NCI-H1930 (cell line): ENCODE measurements at places on chromosomes 3 and 15.

DNA sequence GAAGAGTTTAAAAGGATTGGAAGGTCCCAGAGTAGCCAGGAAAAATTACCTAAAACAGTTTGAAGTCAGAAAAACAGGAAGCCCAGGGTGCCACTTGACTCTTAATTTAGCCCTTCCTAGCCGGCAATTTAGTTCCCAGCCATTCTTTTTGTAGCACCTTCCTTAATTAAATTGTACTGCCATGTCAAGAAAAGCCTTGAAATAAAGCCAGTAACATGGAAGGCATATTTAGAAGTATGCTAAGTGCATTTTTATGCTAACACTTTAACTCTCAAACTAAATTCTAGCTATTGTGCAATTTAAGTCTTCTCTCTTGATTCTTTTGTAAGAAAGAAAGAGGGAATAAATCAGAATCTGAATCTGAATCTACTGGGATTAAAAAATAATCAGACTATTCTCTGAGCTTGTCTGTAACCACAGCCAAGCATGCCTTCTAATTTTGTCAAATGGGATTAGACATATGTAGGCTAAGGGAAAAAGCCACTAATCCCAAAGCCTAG lies 43.2 kb downstream of the MAP3K13 start:
- no peak for DNase-seq

DNA sequence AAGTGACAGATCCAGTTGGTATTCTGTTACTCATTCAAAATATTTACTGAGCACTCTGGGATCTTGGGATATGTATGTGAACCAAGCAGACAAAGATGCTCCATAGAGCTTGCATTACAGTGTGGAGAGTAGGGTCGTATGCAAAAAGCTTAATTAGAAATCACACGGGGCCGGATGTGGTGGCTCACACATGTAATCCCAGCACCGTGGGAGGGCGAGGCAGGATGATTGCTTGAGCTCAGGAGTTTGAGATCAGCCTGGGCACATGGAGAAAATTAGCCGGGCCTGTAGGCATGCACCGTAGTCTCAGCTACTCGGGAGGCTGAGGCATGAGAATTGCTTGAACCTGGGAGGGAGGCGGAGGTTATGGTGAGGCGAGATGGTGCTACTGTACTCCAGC lies 68.7 kb upstream of the MB21D2 start:
- DNase-seq: no peak

DNA sequence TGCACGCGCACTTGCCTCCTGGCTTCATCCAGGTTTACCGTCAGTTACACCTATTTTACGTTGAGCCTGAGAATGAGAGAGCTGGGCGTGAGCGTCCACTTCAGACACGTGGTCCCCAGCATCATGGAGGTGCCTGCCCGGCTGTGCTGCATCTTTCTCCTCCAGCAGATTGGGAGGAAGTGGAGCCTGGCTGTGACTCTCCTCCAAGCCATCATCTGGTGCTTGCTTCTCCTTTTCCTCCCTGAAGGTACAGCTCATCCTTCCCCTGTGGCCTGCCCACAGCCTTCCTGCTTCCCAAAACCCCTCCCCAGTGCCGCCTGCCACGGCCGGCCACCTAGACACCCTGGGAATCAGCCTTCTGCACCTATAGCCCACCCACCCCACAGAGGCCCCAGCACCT lies 31.6 kb downstream of the SLC22A14 start:
- DNase-seq: no peak

- DNase-seq: no peak
Observed at GRCh38 chr15:38768970-38769369, 204.4 kb upstream of the RASGRP1 start.

DNA sequence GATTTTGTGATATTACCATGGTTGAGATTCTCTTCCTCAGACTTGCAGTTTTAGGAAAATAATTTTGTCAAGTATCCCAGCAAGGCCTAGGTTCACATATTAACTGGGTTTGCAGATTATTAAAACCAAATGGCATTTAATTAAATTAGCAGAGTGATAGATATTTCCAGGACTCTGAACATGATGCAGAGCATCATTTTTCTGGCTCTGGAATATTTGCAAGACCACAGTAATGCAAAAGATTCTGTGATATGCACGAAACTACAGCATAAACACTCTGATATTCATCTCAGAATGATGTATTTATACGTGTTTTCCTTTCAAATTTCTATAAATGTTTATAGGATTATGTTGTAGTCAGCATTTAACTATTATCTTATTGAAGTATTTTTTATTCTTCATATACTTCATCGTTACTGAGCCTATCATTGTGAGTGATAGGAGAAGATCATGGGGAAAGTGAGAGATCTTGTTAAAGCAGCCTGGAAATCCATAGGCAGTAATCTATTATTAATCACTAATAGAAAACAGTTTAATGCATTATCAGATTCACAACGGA lies 1245.6 kb downstream of the OTOL1 start:
- no peak for DNase-seq

DNA sequence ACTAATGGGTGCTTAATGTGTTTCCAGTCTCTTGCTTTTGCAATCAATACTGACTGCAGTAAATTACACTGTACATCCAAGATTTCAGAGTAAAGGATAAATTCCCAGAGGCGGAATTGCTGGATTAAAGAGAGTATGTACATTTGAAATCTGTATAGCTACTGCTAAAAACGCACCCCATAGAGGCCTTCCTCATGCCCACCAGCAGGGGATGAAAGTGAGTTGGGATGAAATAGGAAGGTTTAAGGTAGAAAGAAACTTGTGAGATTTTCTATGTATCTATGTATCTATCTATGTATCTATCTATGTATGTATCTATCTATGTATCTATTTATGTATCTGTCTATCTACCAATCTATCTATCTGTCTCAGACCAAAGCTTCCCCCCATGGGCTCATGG lies 28.4 kb downstream of the TMEM44 start:
- DNase-seq: no peak

DNA sequence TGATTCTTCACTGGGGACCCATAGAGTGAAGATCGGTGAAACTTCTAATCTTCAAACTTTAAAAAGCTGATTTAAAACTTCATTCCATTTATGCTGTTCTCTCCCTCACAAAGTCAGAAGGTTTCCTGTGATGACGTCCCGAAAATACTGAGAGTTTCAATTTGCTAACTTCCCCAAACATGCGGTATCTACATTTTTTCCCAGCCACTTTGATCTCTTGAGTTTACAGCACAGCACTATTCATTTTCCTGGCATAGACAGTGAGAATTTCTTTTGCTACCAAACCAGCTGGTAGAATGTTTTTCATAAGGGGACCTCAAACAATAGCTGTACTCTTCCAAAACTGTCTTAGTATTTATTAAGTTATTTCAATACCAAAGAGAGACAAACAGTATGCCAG lies 156.8 kb downstream of the LSAMP start:
- DNase-seq: no peak

- no peak for DNase-seq
Observed at GRCh38 chr15:64447536-64448315, 12.7 kb upstream of the ZNF609 start.

GRCh38 chr3:183275937-183276336 lies 22.9 kb downstream of the B3GNT5 start:
- DNase-seq: no peak

GRCh38 chr3:33237439-33237838 lies 18.8 kb upstream of the SUSD5 start:
- DNase-seq: no peak

DNA sequence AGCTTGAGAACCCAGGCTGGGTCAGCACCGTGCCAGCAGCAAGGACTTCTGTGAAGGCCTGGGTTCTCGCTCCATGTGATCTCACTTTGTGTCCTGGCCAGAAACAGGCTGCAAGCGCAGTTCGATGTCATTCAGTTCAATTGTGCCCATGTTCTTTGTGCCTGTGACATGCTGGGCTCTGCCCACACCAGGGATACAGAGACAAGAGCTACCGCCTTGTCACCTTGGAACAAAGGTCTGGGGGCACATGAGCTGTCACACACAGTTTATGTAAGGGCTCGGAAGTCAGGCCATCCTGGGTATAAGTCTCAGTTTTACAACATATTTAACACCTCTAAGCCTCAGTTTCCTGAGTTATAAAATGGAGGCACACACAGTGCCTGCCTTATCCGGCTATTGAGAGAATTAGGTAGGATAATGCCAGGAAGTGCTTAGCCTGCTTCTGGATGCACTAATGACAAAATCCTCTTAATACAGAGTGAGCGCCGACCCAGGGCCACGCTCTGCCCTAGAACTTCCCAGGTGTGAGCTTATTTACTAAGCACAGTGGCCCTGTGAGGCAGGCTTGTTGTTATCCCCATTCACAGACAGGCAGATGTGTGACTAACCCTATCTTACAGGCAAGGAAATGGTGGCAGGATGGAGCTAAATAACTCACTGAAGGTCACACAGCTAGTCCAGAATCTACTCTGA lies 50.4 kb upstream of the LIMD1 start:
- DNase-seq: no peak

GRCh38 chr3:31614162-31614921 lies 81.6 kb downstream of the STT3B start:
- DNase-seq: no peak

GRCh38 chr3:10619989-10620832 lies 114.8 kb upstream of the ATP2B2 start:
- DNase-seq: no peak

DNA sequence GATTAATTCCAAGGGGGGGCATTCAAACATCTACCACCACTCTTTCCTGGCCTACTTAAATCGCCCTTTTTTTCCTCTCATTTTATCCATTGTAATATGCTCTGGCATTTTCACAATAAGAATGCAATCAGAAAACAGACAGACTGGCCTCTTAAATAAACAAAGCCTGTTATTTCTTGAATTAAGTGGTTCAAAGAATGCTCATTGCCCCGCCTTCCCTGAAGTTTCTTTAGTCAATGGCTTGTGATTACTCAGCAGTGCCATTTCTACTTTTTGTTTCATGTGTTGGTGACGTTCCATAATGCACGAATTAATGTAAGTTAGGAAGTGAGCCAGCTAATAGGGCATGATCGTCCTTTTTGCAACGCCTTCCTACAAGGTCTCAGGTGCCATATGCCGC lies 68.0 kb downstream of the FBN1 start:
- DNase-seq: no peak

DNA sequence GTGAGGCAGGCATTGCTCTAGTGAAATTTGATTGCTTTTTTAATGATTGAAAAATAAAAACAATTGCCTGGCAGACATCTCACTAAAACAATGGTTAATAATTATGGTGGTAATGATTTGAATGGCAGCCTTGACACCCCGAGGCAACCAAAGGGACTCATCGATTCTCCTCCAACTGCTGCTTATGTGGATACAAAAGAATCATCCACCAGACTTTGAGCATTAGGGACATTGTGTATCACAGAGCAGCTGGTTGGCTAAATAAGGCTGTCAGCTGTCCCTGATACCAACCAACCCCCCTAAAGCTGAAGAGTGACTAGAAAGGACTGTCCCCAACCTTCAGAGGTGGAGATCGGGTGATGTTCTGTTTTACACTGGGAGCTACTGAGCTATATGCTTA lies 1.7 kb upstream of the CD47 start:
- DNase-seq: no peak

- DNase-seq: no peak
Observed at GRCh38 chr3:121529308-121529707, 16.5 kb downstream of the POLQ start.

GRCh38 chr15:99486371-99487336 lies 79.1 kb upstream of the MEF2A start:
- no peak for DNase-seq

GRCh38 chr3:150680562-150680961 lies 23.2 kb downstream of the ERICH6 start:
- no peak for DNase-seq

DNA sequence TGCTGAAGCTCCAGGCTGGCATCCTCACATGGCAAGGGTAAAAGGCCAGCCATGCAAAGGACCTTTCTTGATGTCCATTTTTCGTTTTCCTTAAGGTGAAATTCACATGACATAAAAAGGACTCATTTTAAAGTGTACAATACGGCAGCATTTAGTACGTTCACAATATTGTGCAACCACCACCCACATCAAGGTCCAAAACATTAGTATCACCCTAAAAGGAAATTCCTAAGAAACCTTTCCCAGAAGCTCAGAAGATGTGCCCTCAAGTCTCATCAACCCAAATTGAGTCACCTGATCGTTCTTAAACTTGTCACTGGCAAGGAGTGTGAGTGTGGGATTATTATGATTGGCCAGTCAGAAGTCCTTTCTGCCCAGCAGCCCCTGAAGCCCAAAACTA lies 250.1 kb downstream of the TLE3 start:
- no peak for DNase-seq

- DNase-seq: no peak
Observed at GRCh38 chr3:188727052-188727451, 444.7 kb upstream of the TPRG1 start.

DNA sequence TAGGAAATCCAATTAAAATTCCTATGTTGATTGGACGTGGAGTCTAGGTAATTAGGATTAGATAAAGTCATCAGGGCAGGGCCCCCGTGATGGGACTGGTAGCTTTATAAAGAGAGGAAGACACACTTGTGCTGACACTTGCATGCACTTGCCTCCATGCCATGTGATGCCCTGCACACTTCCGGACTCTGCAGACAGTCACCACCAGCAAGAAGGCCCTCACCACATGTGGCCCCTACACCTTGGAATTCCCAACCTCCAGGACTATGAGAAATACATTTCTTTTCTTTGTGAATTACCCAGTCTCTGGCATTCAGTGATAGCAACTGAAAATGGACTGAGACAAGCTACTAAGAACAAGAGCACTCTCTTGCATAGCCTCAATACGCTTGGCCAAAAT lies 90.6 kb downstream of the CRYGS start:
- no peak for DNase-seq
